Kidney glomerular epithelial cell (primary cell): ENCODE measurements at places on chromosomes 1 and 21.

GRCh38 chr1:245730801-245731200, 576.0 kb downstream of the KIF26B start:
- no peak for DNase-seq

GRCh38 chr1:99004861-99005442, at the start of gene PLPPR5:
TSS of gene PLPPR5 (minus strand) at chr1:99004861. CDS start at chr1:99004671, 190 bp downstream.
- no peak for DNase-seq

DNA sequence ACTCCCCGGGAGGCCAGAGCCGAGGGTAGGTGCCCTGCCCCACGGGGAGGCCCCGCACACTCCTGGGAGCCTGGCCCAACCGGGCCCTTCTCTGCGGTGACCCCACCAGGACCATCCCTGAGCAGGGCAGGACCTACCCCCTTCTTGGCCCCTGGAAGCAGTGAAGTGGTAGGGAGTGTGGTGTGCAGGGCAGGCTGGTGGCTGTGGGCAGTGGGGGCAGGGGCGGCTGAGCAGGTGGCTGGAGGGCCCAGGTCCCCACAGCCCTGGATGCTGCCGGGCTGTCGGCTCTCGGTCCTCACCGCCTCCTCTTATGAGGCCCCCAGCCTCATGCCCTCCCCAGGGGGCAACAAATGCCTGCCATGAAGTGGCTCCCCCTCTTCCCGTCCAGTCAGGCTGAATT, 19.5 kb downstream of the PLCH2 start:
- no peak for DNase-seq

- DNase-seq = no peak
Measured at GRCh38 chr1:60949154-60949825, 133.1 kb upstream of the NFIA start.

DNA sequence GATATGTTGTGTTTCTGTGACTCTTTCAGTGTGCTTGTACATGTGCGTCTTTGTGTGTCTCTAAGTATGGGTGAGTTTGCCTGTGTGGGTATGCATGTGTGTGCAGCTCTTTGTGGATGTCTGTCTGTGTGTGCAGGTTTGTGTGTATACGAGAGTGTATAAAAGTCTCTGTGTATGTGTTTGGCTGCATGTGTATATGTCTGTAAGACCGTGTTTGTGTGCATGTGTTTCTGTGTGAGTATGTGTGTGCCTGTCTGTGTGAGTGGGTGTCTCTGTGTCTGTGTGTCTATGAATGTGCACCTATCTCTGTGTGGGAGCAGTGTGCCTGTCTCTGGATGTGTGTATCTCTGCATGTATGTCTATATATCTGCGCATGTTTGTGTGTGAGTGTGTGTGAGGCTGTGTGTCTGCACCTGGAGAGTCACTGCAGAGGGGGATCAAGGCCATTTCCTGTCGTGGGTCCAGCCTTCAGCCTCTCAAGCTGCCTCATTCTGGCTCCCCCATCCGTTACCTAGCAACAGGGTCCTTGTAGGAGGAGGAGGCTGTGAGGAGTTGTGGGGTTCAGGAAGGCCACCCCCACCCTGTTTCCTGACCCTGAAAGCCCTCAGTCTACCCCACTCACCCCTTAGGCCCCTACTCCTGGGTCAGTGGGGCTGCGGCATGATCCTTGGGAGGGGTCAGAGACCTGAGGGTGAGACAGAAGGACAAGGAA, 10.4 kb downstream of the FGR start:
- no peak for DNase-seq

DNA sequence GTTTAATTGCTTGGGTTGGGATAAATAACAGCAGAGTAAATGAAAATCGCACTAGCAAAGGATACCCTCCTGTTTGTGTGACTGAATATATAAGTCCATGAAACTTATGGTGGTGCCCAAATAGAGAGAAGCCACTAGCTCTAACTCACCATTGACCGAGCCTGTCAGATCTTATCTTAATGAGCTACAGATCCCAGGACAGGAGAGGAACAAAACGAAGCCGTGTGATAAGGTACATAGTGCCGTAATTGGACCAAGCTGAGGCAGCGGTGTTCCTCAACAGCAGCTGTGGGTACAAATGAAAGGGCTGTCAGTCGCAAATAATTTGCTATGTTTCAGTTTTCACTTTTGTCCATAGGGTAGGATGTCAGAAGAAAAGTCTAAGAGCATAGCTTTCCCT, 276.1 kb downstream of the PTBP2 start:
- no peak for DNase-seq

- no peak for DNase-seq
Measured at GRCh38 chr21:45355573-45355972, 49.4 kb upstream of the COL18A1 start.

DNA sequence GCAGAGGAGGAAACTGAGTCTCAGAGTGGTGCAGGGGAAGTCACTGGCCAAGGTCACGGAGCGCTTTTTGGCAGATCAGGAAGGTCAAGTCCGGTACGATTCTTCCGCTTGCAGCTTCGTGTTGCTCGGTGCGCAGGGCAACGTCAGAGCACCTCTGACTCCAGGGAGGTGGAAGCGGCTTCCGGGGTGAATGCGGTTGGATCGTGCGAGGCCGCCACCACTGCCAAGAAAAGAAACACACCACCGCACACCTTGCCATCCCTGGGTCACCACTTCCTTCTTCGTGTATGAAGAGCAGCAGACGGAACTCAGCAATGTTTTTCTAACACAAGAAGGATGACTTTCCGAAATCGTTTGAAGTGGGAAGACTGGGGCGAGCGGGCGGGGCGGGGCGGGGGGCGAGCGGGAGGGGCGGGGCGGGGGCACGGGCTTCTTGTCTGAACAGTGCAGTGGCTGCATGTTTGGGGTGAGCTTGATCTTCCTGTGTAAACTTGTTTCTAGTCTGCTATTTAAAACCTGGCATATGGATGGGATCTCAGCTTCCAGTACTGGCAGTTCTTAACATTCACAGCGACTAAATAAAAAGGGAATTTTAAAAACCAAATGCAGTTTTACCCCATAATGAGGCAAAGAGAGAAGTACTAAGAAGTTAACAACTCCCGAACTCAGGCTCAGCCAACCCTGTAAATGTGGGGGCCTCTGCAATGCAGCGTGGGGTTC, 300.0 kb downstream of the RRAGC start:
- no peak for DNase-seq

- DNase-seq = no peak
Measured at GRCh38 chr1:118206966-118207365, 21.9 kb upstream of the SPAG17 start.

GRCh38 chr1:18575620-18576019, 55.0 kb upstream of the PAX7 start:
- DNase-seq = no peak

DNA sequence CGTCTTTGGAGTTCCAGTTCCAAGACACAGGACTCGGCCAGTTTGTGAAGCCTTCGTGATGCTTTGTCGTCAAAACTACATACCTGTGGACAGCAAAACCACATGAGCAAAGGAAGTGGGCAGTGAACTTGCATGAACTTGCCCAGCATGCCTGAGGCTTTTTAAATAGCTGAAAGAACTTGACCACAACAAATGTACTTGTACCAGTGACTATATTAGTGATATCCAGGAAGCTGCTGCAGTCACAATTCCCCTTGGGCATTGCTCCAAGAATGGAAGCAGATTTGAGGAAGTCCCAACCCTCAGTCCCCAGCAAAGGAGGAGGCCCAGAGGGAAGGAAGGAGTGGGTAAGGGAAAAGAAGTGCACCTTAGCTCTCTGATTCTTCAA, 2.6 kb downstream of the FUCA1 start:
- peak; percentile 53 for DNase-seq

DNA sequence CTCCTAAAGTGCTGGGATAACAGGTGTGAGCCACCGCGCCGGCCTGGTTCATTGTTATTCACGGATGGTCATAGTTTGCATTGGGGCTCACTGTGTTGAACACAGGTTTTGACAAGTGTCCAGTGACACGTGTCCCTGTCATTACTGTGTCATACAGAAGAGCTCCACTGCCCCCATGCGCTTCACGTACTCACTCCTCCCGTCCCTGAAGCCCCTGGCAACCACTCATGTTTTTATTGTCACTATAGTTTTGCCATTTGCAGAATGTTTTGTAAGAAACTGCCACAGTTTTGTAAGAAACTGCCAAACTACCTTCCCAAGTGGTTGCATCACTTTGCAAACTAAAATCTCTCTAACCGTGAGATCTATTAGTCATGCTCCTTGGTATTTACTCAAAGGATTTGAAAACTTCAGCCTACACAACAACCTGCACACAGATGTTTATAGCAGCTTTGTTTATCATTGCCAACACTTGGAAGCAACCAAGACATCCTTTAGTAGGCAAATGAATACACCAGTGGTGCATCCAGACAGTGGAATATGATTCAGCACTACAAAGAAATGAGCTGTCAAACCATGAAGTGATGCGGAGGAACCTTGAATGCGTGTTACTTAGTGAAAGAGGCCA, 163.2 kb upstream of the COL6A1 start:
- DNase-seq = no peak

GRCh38 chr1:214107322-214108096, 119.7 kb downstream of the PROX1 start:
- no peak for DNase-seq

- DNase-seq = no peak
Measured at GRCh38 chr1:172239901-172240300, 180.6 kb upstream of the C1orf105 start.

DNA sequence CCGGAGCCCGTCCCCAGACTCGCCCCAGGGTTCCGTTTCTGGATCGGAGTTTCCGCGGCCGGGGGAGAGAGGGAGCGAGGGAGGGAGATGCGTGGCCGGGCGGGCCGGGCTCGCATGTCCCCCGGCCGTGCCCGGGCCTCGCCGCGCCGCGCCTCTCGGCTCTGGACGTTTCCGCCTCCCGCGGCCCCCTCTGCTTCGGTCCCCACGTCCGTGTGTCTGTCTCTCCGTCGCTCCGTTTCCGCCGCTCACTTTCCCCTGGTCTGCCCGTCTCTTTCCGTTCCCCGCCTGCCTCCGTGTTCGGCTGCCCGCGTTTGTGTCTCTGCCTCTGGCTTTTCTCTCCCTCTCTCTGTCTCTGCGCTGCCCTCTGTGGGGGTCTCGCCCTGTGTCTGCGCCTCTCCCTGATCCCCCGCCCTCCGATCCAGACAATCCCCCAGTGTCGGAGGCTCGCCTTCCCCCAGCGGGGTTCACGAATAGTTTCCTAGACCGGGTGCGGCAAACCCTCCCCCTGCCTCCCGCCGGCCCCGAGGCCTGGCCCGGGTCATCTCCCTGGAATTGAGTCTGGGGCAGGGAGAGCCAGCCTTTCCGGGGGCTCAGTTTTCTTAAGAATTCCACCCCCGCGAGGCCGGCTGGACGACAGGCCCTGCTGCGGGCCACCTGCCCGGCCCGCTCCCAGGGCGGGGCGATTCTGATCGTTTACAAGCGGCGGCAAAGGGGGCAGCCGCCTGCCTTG, 735 bp downstream of the NBL1 start:
- no peak for DNase-seq

GRCh38 chr1:218390618-218391017, 45.5 kb downstream of the TGFB2 start:
- no peak for DNase-seq

- DNase-seq = no peak
Measured at GRCh38 chr1:30745834-30746208, 11.8 kb downstream of the LAPTM5 start.

- no peak for DNase-seq
Measured at GRCh38 chr1:184945029-184945428, 29.3 kb downstream of the NIBAN1 start.

DNA sequence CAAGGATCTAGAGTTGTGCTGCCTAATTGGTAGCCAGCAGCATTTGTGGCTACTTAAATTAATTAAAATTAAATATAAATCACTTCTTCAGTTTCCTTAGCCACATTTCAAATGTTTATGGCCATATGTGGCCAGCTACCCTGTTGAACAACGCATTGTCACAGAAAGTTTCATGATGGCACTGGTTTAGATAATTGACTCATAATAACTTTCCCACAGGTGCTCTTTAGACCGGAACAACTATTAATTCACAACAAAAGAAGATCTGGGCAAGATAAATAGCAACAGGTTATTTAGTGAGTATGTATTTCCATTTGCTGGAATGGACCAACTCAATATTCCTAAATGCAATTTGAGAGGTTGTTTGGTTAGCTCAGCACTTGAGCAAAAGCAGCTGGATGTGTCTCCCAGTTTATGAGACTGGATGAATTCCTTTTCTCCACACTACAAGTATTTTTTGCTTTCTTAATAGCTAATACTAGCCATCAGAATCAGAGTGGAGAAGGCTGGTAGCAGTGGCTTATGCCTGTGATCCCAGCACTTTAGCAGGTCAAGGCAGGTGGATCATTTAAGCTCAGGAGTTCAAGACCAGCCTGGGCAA, 3.7 kb upstream of the AMIGO1 start:
- DNase-seq = no peak

- no peak for DNase-seq
Measured at GRCh38 chr1:207503950-207504349, 8.0 kb downstream of the CR1 start.

DNA sequence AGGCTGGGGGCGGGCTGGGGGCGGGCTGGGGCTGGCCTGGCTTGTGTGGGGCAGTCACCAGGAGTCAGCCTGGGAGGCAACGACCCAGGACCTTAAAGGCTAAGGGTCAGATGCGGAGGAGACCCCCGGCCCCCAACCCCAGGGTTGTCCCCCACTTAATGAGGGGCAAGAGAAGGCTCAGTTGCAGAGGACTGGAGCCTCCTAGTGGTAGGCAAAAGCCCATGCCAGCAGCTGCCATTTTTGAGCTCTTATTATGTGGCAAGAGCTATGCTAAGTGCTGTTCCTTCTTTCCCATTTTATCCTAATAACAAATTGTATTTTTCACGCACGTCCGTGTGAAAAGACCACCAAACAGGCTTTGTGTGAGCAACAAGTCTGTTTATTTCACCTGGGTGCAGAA, 8.0 kb downstream of the KIAA1614 start:
- DNase-seq = no peak

- DNase-seq = no peak
Measured at GRCh38 chr1:180163041-180163440, 8.4 kb downstream of the QSOX1 start.

- DNase-seq = no peak
Measured at GRCh38 chr21:33546086-33546485, 3.2 kb downstream of the SON start.
